ENCODE measurements at places on chromosomes 5 and 9. TPM values are rescaled to one million over a fixed set of nuclear protein-coding genes. Genes with fewer than 3 reads are reported as not detected.
A peak's percentile ranks its signal among the peaks of the same experiment; 100 is the strongest.

Gene CNTFR
- 2.3 TPM for total RNA-seq

GRCh38 chr5:131282235-131282634 is 18.4 kb downstream of the CDC42SE2 start:
- H3K36me3 ChIP-seq = no peaks in the 10 kb centered on the region
- no peak overlapping the region for H3K4me3 ChIP-seq
- H3K27ac ChIP-seq = peak overlapping the region; percentile 76
- H3K4me1 ChIP-seq = peaks cover 19% of the 10 kb centered on the region
- no peak for DNase-seq
- H3K27me3 ChIP-seq = no peaks in the 10 kb centered on the region

- peaks cover 25% of the 10 kb centered on the region for H3K27me3 ChIP-seq
- H3K4me3 ChIP-seq = no peak overlapping the region
- H3K36me3 ChIP-seq = no peaks in the 10 kb centered on the region
- peaks cover 10% of the 10 kb centered on the region for H3K4me1 ChIP-seq
These were observed 173.3 kb downstream of the COL23A1 start for GRCh38 chr5:178416919-178417318.

DNA sequence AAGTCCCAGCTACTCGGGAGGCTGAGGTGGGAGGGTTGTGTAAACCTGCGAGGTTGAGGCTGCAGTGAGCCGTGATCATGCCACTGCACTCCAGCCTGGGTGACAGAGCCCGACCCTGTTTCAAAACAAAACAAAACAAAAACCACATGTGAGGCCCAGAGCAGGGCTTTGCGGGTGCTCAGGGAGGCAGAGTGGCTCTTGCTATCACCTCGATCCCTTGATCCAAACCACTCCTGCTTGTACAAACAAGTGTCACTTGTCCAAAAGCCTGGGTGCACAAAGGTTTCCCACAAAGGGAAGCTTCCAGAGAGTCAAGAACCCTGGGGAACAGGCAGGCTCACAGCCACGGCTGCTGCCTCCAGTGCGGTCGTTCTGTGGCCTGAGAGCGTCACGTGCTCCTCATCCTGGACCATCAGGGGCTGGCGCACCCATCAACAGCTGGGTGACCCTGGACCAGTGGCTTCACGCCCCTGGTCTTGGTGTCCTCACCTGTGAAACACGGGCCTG is 162.7 kb downstream of the C9orf50 start:
- peaks cover 10% of the 10 kb centered on the region for H3K4me1 ChIP-seq
- no peak overlapping the region for H3K4me3 ChIP-seq
- H3K36me3 ChIP-seq = no peaks in the 10 kb centered on the region
- peaks cover 2% of the 10 kb centered on the region for H3K27me3 ChIP-seq

DNA sequence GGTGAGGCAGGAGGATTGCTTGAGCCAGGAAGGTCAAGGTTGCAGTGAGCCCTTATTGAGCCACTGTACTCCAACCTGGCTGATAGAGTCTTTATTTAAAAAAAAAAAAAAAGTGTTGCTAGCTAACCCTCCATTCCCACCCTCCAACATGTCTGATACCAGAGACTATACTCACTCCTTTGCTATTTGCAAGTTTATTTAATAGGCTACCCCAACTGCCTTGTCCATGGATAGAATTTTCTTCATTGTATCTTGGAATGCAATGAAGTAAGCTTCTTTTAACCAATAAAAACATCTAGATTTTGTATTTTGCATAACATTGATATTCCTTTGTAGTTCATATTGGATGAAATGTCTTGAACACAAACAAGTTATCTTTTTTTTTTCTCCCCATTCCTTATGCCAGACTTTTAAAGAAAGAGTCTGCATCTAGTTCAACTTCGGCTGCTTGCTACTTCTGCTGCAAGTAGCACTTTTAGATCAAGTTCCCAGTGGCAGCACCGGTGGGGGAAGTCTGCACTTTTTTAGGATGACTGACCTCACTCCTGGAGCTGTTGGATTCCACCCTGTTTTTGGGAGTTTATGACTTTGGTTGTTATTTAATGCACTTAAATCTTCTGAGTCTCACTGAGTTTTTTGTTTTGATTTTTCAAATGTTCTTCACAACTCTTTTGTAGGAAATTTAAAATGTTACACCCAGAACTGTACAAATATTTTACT is 112.5 kb downstream of the UHRF2 start:
- H3K4me1 ChIP-seq = peaks cover 3% of the 10 kb centered on the region
- H3K4me3 ChIP-seq = no peak overlapping the region
- DNase-seq = no peak
- H3K27ac ChIP-seq = no peak overlapping the region

- peaks cover 6% of the 10 kb centered on the region for H3K4me1 ChIP-seq
- no peaks in the 10 kb centered on the region for H3K27me3 ChIP-seq
- H3K36me3 ChIP-seq = peaks cover 6% of the 10 kb centered on the region
These were observed 169.3 kb downstream of the DCP2 start for GRCh38 chr5:113145757-113146387.

- peaks cover 10% of the 10 kb centered on the region for H3K4me1 ChIP-seq
- no peak overlapping the region for H3K27ac ChIP-seq
- H3K36me3 ChIP-seq = peaks cover 5% of the 10 kb centered on the region
- no peaks in the 10 kb centered on the region for H3K27me3 ChIP-seq
These were observed 6.0 kb downstream of the PTTG1 start for GRCh38 chr5:160427607-160428006.

GRCh38 chr9:91755761-91756509 is 194.1 kb downstream of the ROR2 start:
- H3K4me3 ChIP-seq = no peak overlapping the region
- H3K27ac ChIP-seq = no peak overlapping the region
- H3K27me3 ChIP-seq = no peaks in the 10 kb centered on the region
- no peak for DNase-seq

- H3K4me1 ChIP-seq = peaks cover 10% of the 10 kb centered on the region
- H3K4me3 ChIP-seq = no peak overlapping the region
- peaks cover 76% of the 10 kb centered on the region for H3K27me3 ChIP-seq
- no peaks in the 10 kb centered on the region for H3K36me3 ChIP-seq
These were observed 153 bp downstream of the ADAMTS2 start for GRCh38 chr5:179345183-179345432.

DNA sequence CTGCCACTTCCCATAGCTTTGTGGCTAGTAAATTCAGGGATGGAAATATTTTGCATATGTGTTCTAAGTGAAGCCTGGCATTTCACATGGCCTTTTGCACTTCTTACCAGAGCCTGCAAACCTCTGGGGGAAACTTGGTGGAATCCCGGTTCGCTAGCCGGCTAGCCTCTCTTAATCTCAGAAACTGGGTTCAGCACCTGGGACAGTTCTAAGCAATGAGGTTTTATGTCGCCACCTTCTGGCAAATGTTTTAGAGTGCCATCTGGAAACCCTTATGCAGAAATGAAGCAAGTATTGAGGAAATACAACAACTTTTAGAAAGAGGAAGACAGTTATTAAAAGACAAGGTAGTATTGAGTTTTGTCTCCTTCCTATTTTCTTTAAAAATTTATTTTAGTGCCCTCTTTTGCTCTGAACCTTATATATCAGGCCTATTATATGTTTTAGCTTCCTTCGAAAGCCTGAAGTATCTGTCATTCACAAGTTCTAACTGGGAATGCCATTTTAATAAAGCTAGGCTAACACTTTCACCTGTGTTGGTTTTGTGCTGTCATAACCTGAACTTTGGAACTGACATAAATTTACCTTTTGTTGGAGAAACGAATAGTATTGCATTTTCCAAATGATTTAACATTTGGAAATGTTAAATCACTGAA is 963 bp upstream of the HTR1A start:
- H3K36me3 ChIP-seq = no peaks in the 10 kb centered on the region
- no peak overlapping the region for H3K4me3 ChIP-seq
- DNase-seq = peak; percentile 61

DNA sequence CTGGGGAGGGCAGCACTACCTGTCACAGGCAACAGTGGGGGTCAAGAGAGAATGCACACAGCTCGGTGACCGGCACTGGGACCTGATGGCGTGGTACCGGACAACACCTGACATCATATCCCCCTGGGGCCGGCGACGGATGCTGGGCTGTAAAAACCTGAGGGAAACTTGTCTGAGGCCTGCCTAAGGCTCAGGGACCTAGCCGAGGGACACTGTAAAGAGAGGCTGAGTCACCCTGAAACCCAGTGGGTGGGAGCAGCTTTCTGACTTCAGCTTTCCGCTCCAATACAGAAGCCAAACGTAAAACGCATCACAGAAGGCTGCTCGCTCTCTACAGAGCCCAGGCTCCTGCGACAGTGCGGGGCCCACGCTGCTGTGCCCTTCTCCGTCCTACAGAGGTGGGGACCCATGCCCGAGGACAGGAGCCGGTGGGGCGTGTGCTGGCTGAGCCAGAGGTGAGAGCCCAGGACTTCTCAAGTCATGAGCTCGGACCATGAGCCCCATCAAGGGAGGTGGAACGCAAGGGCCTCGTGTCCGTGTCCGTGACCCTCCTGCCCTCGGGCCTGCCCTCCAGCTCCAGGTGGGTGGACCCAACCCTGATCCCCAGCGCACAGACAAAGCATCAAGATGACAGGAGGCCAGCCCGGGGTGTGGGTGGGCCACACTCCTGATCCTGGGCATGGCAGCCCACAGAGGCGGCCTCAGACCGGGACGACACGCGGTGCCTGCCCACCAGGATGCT is 5.3 kb downstream of the RALGDS start:
- no peak overlapping the region for H3K4me3 ChIP-seq
- H3K36me3 ChIP-seq = no peaks in the 10 kb centered on the region
- H3K4me1 ChIP-seq = peaks cover 9% of the 10 kb centered on the region
- H3K27me3 ChIP-seq = no peaks in the 10 kb centered on the region

GRCh38 chr5:147565524-147565923 is 55.7 kb upstream of the DPYSL3 start:
- H3K27ac ChIP-seq = peak overlapping the region; percentile 5
- H3K27me3 ChIP-seq = peaks cover 2% of the 10 kb centered on the region
- H3K4me3 ChIP-seq = no peak overlapping the region
- no peak for DNase-seq
- H3K4me1 ChIP-seq = peaks cover 20% of the 10 kb centered on the region

Gene C5
- total RNA-seq = 47.1 TPM

DNA sequence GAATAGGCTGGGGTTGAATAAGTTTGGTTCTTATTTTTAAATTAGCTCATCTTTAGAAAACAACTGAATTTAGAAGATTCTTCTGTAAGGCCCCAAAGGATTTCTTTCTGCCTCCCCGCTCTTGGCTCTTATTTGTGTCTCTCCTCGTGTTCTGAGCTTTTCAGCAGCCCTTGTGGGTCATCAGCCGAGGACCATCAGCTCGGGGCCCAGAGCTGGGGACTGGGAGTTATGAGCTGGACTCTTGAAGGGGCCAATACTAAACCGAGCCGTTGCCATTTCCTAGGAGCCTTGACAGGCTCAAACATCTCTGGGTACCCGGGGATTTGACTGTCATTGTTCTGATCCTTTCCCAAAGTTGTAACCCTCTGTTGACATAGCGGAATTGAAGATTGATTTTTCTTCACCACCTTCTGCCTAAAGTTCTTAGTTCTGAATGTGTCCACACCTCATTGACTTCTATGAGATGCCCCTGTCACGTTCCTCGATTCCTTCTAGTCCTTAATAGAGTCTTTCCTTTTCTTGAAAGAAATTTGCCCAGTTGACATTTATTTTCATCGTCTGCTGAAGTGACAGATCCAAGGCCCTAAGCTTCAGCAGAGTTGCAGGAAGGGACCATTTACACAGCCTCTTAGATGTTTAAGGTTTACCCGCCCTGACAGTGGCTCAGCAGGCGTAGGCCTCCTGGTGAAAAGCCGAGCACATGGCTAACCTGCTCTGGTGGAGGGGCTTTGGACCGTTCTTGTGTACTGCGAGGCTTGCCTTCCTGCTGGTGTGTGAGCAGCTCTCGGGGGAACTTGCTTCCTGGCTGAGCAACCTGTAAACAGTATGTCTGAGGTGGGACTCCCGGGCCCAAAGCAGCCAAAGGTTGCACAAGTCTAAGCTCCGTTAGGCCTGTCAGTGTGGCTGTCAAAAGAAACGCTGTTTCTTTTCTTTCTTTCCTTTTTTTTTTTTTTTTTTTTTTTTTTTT is 24.0 kb downstream of the ABL1 start:
- no peak for DNase-seq
- peaks cover 27% of the 10 kb centered on the region for H3K36me3 ChIP-seq
- no peak overlapping the region for H3K27ac ChIP-seq
- H3K4me3 ChIP-seq = no peak overlapping the region
